ENCODE measurements at places on chromosomes 2 and 18.

GRCh38 chr18:5309888-5310470, 14.5 kb upstream of the ZBTB14 start:
- H3K27ac ChIP-seq: peak overlapping the region; percentile 81
- H3K27me3 ChIP-seq: no peaks in the 10 kb centered on the region
- H3K4me1 ChIP-seq: peaks cover 23% of the 10 kb centered on the region
- peak overlapping the region; percentile 77 for H3K4me3 ChIP-seq
- H3K36me3 ChIP-seq: no peaks in the 10 kb centered on the region
- DNase-seq: no peak

DNA sequence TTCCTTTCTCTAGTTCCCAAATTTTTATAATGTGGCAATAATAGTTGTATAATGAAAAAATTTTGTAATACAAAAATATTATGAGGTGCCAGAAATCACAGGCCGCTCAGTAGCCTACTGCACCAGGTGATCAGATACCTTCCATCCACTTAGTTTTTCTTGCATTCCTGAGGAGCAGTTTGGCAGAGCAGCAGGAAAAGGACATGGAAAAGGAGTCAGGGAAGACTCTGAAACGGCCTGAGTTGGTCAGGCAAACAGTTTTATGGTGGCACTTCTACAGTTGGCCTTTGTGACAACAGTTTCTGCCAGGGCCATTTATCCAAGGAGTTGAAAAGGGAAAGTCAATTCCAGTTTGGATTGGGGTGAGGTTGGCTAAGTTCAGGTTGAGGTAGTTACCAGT, 165.4 kb upstream of the ALPP start:
- H3K36me3 ChIP-seq: peaks cover 64% of the 10 kb centered on the region
- H3K27me3 ChIP-seq: no peaks in the 10 kb centered on the region
- H3K27ac ChIP-seq: no peak overlapping the region
- no peak for DNase-seq
- H3K4me3 ChIP-seq: no peak overlapping the region

DNA sequence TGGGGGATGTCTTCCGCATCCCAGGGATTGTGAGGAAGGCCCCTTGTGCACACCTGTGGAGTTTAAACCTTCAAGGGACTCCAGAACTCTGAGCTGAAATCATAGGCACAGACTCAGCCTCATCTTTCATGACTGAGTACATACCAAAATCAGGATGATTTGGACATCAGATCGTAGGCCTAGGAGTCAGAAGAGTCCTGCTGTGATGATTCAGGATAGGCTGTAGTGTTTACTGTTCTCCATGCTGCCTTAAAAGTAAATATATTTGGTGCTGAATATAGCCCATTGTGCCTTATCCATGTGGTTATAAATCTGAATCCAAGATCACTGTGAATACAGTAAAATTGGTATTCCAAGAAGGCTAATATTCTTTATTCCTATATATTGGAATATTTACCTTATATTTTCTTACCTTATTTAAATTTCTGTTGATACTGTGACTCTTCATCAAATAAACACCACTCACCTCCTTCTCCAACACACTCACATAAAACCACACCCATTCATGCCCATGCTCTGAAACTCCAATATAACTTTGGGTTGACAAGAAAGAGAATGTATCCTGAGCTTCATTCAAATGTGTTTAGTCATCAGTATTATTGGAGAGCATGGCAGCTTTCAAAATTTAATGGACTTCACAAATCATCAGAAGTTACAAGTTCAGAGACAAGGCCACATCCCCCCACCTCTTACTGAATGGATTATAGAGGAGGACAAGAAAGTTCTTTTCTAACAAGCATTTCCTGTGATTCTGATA, 561.4 kb upstream of the LINC00305 start:
- no peak overlapping the region for H3K27ac ChIP-seq
- no peak overlapping the region for H3K4me3 ChIP-seq
- no peaks in the 10 kb centered on the region for H3K27me3 ChIP-seq
- H3K36me3 ChIP-seq: no peaks in the 10 kb centered on the region

DNA sequence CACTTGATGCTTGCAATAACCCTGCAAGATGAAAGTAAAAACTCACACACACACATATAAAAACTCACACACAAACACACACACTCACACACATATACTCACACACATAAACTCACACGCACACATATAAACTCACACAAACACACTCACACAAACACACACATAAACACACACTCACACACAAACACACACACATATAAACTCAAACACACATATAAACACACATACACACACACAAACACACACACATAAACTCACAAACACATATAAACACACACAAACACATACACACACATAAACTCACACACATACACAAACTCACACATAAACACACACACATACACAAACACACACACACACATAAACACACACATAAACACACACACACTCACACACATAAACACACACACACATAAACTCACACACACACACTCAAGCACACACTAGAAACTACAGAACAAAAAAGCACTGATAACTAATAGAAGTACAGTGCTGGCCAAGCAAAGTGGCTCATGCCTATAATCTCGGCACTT, 117.7 kb upstream of the TEKT4 start:
- H3K4me3 ChIP-seq: no peak overlapping the region
- peaks cover 13% of the 10 kb centered on the region for H3K27me3 ChIP-seq
- no peak overlapping the region for H3K27ac ChIP-seq
- H3K36me3 ChIP-seq: no peaks in the 10 kb centered on the region

DNA sequence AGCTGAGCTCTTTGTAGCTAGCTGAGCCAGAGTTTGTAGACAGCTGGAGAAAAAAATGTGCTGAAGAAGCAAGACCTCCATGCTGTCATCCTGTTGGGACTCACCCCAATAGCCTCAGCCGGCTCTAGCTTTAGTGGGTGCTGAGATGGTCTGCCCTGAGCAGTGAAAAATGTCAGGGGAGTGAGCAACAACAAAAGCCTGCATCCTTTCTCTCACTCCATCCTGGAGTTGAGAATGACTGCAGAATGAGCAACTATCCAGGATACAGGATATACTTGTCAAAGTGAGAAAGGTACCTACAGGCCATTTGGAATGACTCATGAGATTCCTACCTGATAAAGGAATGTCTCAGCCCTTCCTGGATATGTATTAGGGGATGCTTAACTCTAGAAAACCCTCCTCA, 146.1 kb upstream of the DLX2 start:
- H3K27me3 ChIP-seq: peaks cover 3% of the 10 kb centered on the region
- H3K4me3 ChIP-seq: no peak overlapping the region
- peaks cover 56% of the 10 kb centered on the region for H3K4me1 ChIP-seq

GRCh38 chr2:74524955-74525716, 895 bp downstream of the DQX1 start:
- H3K27ac ChIP-seq: peak overlapping the region; percentile 38
- peaks cover 46% of the 10 kb centered on the region for H3K36me3 ChIP-seq
- peaks cover 7% of the 10 kb centered on the region for H3K27me3 ChIP-seq
- no peak for DNase-seq
- H3K4me1 ChIP-seq: peaks cover 23% of the 10 kb centered on the region
- no peak overlapping the region for H3K4me3 ChIP-seq

DNA sequence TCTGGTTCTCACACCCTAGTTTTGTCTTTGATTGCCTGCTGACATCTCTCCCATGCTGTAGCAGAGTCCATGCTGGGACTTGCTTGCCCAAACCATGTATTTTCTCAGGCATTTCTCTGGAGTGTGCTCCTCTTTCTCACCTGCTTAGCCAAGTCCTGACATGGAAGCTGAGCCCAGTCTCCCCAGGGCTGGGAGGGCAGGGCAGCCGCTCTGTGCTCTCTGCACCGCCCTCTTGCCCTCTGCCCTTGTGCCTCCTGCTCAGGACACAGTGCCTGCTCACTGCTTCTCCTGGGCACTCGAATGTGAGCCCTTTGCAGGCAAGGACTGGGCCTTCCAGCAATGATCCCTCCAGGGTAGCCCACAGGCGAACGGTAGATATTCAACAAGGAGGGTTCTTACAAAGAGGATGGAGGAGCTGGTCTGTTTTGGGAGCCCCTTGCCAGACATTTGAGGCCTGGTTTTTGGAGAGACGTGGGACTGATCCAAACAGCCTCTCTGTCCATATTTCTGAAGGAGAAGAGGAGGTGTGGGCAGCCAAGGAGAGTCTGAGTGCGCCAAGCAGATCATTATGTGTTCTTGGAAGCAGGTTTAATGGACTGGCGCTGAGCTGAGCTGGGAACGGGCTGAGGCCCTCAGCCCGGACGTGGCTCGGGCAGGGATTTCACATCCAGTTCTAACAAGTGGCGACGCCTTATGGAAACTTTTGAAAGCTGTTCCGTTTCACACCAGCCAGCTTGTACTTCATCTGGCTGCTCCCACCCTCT, 4.0 kb downstream of the SLC14A2 start:
- peaks cover 13% of the 10 kb centered on the region for H3K27me3 ChIP-seq
- no peak for DNase-seq
- H3K4me3 ChIP-seq: no peak overlapping the region
- H3K36me3 ChIP-seq: no peaks in the 10 kb centered on the region
- no peak overlapping the region for H3K27ac ChIP-seq

GRCh38 chr18:44859263-44859662, 178.6 kb downstream of the SETBP1 start:
- no peaks in the 10 kb centered on the region for H3K36me3 ChIP-seq
- H3K4me1 ChIP-seq: no peaks in the 10 kb centered on the region
- H3K4me3 ChIP-seq: no peak overlapping the region
- H3K27me3 ChIP-seq: peaks cover 23% of the 10 kb centered on the region
- no peak for DNase-seq

- no peak overlapping the region for H3K27ac ChIP-seq
- no peak for DNase-seq
- H3K4me1 ChIP-seq: peaks cover 19% of the 10 kb centered on the region
Measured at GRCh38 chr2:65026704-65027464, 29.3 kb upstream of the CEP68 start.

DNA sequence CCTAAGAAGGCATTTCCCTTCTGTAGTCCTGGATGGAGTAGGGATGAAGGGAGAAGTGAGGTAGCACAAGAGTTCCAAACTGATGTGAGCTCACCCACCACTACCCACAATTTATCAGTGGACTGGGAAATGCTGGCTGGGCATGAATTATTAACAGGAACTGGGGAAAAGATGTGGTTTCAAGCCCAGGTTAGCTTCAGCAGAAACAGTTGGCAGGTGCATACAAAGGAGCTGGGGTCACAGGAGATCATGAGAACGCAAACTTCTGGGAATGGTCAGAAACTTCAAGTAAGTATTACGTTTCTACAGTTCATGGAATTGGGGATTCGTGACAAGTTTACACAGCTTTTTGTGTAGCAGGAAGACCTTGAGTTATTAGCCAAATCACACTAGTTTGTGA, 5.4 kb downstream of the CCDC141 start:
- no peak overlapping the region for H3K4me3 ChIP-seq
- H3K27me3 ChIP-seq: no peaks in the 10 kb centered on the region
- H3K27ac ChIP-seq: no peak overlapping the region
- H3K36me3 ChIP-seq: peaks cover 16% of the 10 kb centered on the region

DNA sequence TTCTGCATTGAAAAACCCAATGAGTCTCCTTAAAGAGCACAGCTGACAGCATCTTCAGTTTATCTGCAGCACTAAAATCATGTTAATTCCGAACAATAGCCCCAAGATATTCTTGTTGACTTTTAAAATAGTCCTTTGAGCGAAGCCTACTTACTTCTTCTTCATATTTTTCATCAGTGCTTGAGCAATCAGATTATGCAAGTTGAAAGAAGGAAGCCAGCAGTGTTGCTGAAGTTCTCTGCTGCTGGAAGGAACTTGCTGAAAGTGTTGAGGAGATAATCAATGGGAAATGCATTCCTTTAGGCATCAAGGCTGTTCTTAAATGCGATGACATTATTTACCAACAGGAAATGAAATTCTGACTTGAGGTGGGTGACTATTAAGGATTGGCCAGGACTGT, 105.9 kb upstream of the SNTG2 start:
- H3K36me3 ChIP-seq: no peaks in the 10 kb centered on the region
- DNase-seq: no peak
- no peak overlapping the region for H3K27ac ChIP-seq
- peaks cover 22% of the 10 kb centered on the region for H3K27me3 ChIP-seq

GRCh38 chr2:99852376-99852934, 289.9 kb downstream of the AFF3 start:
- no peak for DNase-seq
- H3K4me1 ChIP-seq: no peaks in the 10 kb centered on the region
- H3K4me3 ChIP-seq: no peak overlapping the region
- no peaks in the 10 kb centered on the region for H3K36me3 ChIP-seq
- peaks cover 2% of the 10 kb centered on the region for H3K27me3 ChIP-seq
- no peak overlapping the region for H3K27ac ChIP-seq

DNA sequence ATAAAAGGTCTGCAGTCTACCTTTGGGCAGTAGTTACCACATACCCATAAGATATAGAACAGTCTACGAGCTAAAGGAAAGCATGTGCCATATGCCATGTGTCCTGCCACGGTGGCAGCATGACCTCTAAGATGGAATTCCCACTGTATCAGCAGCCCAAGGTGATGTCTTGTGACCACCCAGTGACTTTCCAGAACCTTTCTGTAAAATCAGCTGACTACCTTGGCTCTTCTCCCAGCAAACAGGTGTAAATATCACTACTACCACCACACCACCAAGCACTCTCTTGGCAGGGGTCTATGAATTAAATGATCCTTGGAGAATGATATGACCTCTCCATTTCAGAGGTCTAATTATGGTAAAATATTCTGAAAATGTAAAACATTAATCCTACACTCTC, 99.6 kb downstream of the METTL8 start:
- H3K4me3 ChIP-seq: no peak overlapping the region
- DNase-seq: no peak
- H3K27me3 ChIP-seq: no peaks in the 10 kb centered on the region
- peaks cover 36% of the 10 kb centered on the region for H3K4me1 ChIP-seq

DNA sequence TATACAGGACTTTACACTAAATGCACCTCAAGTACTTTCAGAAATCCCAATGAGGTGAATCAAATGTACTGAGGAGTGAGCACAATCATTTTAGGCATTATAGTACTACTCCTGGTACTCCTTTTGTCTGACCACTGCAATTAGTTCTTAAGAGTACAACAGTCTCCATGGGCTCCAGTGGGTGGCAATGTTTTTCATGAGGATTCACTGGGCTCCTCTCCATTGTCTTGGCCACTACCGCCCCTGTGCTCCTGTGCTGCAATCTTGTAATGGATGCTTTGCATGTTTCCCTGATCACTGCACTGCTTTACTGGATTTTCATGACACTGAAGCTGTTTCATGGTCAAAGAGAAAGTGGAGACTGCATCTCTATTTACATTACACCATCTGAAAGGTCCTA, 268.5 kb upstream of the ZSWIM2 start:
- no peaks in the 10 kb centered on the region for H3K27me3 ChIP-seq
- no peak for DNase-seq
- no peak overlapping the region for H3K4me3 ChIP-seq

DNA sequence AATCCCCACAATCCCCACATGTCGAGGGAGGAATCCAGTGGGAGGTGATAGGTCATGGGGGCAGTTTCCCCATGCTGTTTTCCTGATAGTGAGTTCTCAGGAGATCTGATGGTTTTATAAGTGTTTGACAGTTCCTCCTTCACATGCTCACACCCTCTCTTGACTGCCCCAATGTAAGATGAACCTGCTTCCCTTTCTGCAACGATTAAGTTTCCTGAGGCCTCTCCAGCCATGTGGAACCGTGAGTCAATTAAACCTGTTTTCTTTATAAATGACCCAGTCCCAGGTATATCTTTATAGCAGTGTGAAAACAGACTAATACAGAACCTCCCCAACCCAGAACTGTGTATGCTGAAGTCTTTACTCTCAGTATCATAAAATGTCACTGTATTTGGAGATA, 289.5 kb upstream of the MMADHC start:
- H3K4me1 ChIP-seq: no peaks in the 10 kb centered on the region
- no peak overlapping the region for H3K4me3 ChIP-seq
- DNase-seq: no peak
- no peaks in the 10 kb centered on the region for H3K27me3 ChIP-seq
- no peak overlapping the region for H3K27ac ChIP-seq
